ENCODE measurements at places on chromosomes 16 and 17.

- no peak for DNase-seq
Observed at GRCh38 chr17:40259505-40259904, 28.2 kb upstream of the CDC6 start.

- no peak for DNase-seq
Observed at GRCh38 chr16:48535369-48535787, 74.6 kb downstream of the N4BP1 start.

DNA sequence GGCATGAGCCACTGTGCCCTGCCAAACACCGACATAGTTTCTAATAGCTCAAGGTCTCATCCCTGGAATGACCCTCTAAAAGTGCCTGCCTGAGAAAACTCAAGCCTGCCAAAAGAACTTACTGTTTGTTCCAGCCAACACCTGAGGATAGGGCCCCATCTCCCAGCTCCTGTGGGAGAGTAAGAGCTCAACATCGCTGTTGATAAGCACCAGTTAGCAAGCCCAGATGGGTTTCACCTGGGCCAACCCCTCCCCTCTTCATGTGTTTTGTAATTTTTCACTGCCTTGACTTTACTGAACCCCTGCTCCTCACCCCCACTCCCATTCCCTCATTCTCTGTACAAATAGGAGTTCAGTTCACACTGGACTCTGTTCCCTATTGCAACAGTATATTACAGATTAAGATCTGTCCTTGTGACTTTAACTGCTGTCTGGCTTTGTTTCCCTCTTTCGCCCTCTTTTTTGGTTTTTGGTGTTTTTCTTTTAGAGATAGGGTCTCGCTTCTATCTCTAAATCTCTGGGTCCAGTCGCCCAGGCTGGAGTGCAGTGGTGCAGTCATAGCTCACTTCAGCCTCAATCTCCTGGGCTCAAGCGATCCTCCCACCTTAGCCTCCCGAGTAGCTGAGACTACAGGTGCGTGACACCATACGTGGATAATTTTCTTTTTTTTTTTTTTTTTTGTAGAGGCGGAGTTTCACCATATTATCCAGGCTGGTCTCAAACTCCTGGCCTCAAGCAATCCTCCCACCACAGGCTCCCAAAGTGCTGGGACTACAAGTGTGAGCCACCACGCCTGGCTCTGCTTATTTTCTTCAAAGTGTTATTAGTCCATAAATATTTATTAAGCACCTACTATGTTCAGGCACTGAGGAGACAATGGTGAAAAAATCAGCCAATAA lies 12.3 kb downstream of the NUPR1 start:
- DNase-seq = no peak

DNA sequence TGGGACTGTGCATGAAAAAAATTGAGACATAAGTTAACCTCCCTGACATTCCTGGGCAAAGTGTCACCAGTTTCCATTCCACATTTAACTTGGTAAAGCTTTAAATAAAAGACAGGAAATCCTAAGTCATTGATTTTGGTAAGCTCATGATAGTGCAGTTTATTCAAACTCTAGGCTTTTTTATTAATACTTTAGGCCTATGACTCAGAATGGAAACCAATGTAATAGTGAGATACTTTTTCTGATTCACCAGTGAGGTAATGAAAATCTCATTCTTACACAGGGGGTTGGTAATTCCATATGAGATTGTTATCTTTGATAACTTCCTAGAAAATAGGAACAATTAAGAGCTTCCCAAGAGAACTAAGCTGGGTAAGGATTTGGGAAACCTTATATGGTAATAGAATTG lies 91.1 kb downstream of the NLK start:
- DNase-seq = peak; percentile 37

DNA sequence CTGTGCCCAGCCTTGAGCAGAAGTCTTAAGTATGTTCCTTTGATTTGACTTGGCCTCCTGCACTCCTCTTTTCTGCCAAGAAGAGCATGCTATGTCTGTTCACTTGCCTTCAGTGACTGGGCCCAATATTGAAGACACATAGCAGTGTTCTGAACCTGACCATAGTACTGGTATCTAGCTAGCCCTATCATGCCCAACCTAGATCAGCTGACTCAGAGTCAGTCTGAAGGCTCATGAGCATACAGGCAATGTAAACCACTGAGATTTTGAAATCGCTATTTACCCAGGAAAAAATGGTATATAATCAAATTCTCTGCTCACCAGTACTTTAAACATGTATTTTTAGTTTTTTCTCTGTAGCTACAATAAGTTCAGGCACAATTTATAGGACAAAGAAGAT lies 129.4 kb downstream of the TANC2 start:
- DNase-seq = peak; percentile 19

DNA sequence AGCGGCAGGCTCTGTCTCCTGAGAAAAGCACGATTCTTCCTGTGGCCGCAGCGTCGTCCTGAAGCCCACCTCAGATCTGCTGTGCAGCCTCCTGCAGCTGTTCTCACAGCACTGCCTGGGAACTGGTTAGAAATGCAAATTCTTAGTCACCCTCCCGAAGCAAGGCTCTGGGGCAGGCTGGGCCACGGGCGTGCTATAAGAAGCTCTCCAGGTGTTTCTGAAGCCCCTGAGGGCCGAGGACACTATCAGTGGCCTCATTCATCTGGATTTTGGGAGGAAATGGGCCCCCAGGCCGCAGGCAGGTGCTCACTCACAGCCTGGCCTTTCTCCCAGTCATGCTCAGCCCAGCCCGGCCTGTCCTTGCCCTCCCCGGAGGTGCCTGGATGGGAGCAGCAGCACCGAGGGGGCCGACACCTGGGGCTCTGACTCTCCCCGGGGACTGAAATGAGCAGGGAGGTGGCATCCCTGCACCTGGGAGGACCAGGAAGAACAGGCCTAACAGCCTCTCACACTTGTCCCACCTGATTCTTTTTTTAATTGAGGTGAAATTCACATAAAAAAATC lies 10.4 kb upstream of the NLRC3 start:
- no peak for DNase-seq

- DNase-seq = no peak
Observed at GRCh38 chr17:49546546-49547535, 28.8 kb upstream of the NXPH3 start.

- DNase-seq = no peak
Observed at GRCh38 chr16:2044541-2044940, 3.1 kb downstream of the NTHL1 start.

DNA sequence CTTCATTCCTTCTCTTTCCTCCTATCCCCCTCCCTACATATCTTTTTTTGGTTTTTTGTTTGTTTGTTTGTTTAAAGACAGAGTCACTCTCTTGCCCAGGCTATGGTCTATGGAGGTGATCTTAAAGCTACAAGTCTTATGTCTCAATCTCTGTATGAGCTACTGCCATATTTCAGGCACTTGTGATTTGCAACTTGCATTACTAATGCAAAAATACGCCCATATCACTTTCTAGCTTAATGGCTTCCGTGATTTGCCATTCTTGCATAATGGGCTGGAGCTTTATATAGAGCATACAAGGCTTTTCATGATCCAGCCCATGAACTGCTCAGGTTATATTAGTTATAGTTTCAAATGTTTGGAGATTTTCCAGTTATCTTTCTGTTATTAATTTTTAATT lies 7.5 kb downstream of the CFAP97D1 start:
- DNase-seq = peak; percentile 15

GRCh38 chr17:74466828-74467184 lies 372 bp downstream of the CD300A start:
- no peak for DNase-seq

DNA sequence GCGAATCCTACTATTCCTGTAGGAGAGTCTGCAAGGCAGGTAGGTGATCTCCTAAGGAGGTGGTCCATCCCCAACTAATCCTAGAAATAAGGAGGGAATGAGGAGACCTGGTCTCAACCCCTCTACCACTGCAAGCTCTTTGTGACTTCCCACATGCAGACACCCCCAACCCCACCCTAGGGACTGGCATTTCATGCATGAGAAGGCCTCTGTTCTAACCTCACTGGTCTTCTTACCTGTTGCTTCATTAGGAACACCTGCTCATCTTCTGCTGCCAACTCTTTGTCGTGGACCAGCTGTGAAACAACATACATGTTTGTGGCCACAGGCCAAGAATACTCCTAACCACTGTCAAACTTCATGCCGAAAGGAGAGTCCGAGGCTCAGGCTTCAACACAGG lies 22.6 kb downstream of the DYNC1LI2 start:
- DNase-seq = no peak

GRCh38 chr16:72876981-72877373 lies 171.0 kb downstream of the ZFHX3 start:
- DNase-seq = peak; percentile 77

DNA sequence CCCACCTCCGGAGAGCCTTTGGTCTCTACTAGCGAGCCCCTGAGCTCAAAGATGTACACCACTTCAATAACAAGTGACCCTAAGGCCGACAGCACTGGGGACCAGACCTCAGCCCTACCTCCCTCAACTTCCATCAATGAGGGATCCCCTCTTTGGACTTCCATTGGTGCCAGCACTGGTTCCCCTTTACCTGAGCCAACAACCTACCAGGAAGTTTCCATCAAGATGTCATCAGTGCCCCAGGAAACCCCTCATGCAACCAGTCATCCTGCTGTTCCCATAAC lies 702 bp downstream of the SPN start:
- no peak for DNase-seq

- peak; percentile 76 for DNase-seq
Observed at GRCh38 chr17:72270273-72270924, 149.6 kb downstream of the SOX9 start.

All from fibroblast of lung (primary cell).